ENCODE measurements at places on chromosomes 3 and 15. TPM values are rescaled to one million over a fixed set of nuclear protein-coding genes. Genes with fewer than 3 reads are reported as not detected.

The MOBP gene
- polyA plus RNA-seq: 0.03 TPM

The C3orf33 gene
- polyA plus RNA-seq: 1.1 TPM

The TMEM40 gene
- polyA plus RNA-seq: 0.33 TPM

The GPR27 gene
- polyA plus RNA-seq: 0.04 TPM

The SCN5A gene
- 0.01 TPM for polyA plus RNA-seq

The FANCD2 gene
- 65.8 TPM for polyA plus RNA-seq

The TNFAIP8L3 gene
- polyA plus RNA-seq: not detected

The TEX55 gene
- polyA plus RNA-seq: not detected

The FBXW12 gene
- polyA plus RNA-seq: not detected

The MORC1 gene
- not detected for polyA plus RNA-seq

The TNNC1 gene
- polyA plus RNA-seq: 5.4 TPM

The ITIH3 gene
- not detected for polyA plus RNA-seq

The PRKAR2A gene
- 4.3 TPM for polyA plus RNA-seq

The SUCNR1 gene
- polyA plus RNA-seq: not detected

The COL6A5 gene
- polyA plus RNA-seq: not detected

The IGSF10 gene
- not detected for polyA plus RNA-seq

The ZXDC gene
- 38.9 TPM for polyA plus RNA-seq

The IL17RD gene
- not detected for polyA plus RNA-seq

The TMEM207 gene
- not detected for polyA plus RNA-seq

The A4GNT gene
- polyA plus RNA-seq: not detected

The SERINC4 gene
- polyA plus RNA-seq: not detected

The RLBP1 gene
- not detected for polyA plus RNA-seq

The CCDC54 gene
- not detected for polyA plus RNA-seq

The ADAMTS17 gene
- 0.10 TPM for polyA plus RNA-seq

The ARHGEF26 gene
- not detected for polyA plus RNA-seq

The LRRFIP2 gene
- 15.0 TPM for polyA plus RNA-seq
